Activated gamma-delta T cell (primary cell): ENCODE measurements at places on chromosomes 3 and 15.

- DNase-seq: no peak
Measured at GRCh38 chr15:41790756-41791546, 16.7 kb downstream of the MAPKBP1 start.

- no peak for DNase-seq
Measured at GRCh38 chr3:52843108-52843865, 8.5 kb upstream of the MUSTN1 start.

DNA sequence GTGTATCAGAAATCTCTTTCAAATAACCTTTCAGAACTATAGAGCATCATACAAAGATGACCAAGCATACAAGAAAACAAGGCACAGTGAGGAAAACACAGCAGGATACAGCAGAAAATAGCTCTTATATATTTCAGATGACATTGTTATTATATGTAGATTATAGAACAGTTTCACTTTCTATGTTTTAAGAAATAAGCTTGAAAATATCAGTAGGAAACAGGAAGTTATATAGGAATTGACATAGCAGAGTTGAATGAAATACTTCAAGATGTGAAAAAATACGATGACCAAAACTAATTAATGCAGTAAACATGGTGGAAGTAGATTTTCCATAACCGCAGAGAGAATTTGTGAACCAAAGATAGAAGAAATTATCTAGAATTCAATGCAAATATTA, 75.2 kb downstream of the LYSMD4 start:
- no peak for DNase-seq

DNA sequence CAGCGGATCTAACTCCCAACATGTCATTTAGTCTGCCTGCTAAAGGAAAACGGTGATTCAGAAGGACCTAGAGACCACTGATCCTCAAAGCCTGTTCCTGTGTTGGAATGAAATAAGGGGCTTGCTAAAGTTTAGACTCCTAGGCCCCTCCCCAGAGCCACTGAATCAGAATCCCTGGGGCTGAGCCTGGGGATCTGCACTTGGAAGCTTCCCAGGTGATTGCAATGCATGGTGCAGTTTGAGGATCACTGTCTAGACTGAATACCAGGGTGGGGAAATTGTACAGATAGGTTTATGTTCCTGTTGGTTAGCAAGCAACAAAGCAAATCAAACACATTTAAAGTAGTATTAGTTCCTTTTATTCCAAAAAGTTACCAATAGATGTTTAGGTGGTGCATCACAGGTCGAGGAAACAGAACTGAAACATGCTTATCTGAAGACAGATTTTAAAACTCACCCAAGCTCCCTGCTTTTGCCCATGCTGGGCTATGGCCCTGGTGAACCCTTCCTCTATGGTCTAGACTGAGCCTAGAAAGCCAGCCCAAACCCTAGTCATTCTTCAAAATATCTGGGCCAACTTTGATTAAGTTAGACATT, 29.6 kb upstream of the SPTBN5 start:
- no peak for DNase-seq
